ENCODE measurements at places on chromosomes 4 and X.

GRCh38 chr4:166972071-166972470 lies 262.2 kb downstream of the SPOCK3 start:
- no peak for DNase-seq

GRCh38 chr4:165779950-165780670 lies 92.9 kb upstream of the TLL1 start:
- DNase-seq = no peak

DNA sequence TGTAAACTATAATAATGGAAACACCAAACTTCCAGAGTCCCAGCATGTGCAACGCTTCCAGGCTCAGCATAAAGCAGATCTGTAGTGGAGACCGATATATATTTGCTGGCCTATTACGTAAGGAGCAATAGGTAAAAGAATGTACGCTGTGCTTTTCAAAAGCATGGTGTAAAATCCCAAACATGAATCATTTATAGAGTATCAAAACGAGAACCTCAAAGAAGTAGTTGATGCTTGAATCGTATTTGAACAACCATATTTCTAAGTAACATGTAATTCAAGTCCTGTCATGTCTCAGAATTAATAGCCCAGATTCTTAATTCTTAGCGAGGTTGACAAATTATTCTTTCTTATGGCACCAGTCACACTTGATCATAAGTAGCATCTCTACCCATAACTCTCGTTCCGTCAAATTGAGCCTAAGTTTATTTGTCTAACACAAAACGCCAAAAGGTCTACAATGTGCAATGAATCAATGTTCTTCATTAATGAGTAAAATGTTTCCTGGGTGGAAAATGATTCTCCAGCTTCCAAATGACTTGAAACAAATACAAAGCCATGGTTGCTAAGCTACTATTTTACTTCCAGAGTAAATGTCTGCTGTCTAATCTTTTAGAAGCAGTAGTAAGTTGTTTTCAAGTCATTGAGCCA lies 811.5 kb upstream of the FRG1 start:
- no peak for DNase-seq

- DNase-seq = no peak
Observed at GRCh38 chr4:150012851-150013360, 65.3 kb upstream of the DCLK2 start.

- no peak for DNase-seq
Observed at GRCh38 chrX:110401135-110401534, 42.5 kb downstream of the RTL9 start.

- no peak for DNase-seq
Observed at GRCh38 chrX:68121835-68122234, 311.5 kb downstream of the OPHN1 start.

All from activated CD4-positive, alpha-beta T cell treated with anti-CD3 and anti-CD28 coated beads, Interleukin-2, amount 50 U/mL, for 48 hours (primary cell).